ENCODE measurements at places on chromosomes 6 and 20. TPM values are rescaled to one million over a fixed set of nuclear protein-coding genes. Genes with fewer than 3 reads are reported as not detected.

The HLA-DRB1 gene
- polyA plus RNA-seq = 32.6 TPM

The AVP gene
- polyA plus RNA-seq = not detected

- no peak overlapping the region for H3K4me3 ChIP-seq
- DNase-seq = no peak
- H3K27me3 ChIP-seq = no peaks in the 10 kb centered on the region
- no peaks in the 10 kb centered on the region for H3K4me1 ChIP-seq
Measured at GRCh38 chr6:34535199-34535598, 20.9 kb downstream of the SPDEF start.

DNA sequence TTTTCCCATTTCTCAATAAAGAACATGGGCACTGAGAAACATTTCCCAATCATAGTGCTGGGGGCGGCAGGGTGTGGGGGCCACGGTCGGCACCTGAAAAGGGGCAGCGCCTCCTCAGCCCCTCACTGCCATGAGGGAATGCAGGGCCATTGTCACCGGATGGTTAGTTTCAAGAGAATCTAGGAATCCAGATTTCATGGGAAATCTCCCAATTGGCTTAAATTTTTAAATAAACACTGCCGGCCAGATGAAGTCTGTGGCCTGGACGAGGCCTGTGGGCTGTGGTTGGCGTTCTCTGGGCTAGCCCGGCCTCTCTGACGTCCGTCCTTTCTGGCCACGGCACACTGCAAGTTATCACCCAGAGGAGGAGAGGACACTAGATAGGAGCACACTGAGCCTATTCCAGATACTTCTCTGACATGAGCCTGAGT lies 25.6 kb downstream of the MANBAL start:
- no peaks in the 10 kb centered on the region for H3K27me3 ChIP-seq
- H3K4me3 ChIP-seq = no peak overlapping the region
- H3K4me1 ChIP-seq = peaks cover 10% of the 10 kb centered on the region
- peak overlapping the region; percentile 53 for H3K27ac ChIP-seq

DNA sequence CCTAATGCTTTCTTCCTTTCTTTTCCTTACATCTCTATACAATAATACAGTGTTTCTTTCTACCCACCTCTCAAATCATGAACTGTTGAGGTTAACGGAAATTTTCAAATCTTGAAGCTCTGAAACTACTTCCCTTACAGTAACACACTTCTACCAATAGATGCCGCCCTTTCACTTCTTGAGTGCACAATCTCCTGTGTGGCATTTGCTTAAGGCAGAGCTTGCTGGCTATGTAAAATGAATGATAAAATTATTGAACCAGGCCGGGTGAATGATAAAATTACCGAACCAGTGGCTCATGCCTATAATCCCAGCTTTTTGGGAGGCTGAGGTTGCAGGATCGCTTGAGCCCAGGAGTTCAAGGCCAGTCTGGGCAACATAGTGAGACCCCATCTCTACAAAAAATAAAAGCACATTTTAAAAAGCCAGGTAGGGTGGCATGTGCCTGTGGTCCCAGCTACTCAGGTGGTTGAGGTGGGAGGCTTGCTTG lies 56.8 kb downstream of the KCNS1 start:
- no peaks in the 10 kb centered on the region for H3K4me1 ChIP-seq
- H3K27me3 ChIP-seq = no peaks in the 10 kb centered on the region

DNA sequence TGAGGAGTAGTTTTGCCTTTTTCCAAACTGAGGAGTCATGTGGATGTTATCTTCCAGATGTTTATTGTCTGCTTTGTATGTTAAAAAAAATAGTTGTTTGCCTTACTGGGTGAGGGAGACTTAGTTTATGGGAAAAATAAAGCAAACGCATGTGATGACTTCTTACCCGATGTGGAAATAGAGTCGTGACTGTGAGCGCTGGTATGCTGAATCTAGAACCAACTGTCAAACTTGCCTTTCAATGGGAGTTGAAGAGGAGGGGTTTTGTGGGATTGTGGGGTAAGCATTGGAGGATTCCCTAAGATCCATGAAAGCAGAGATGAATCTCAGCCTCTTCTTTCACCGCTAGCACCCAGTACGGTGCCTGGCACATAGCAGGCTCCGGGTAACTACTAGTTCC lies 5.3 kb downstream of the DCBLD1 start:
- no peak overlapping the region for H3K27ac ChIP-seq
- H3K27me3 ChIP-seq = no peaks in the 10 kb centered on the region
- no peaks in the 10 kb centered on the region for H3K36me3 ChIP-seq
- H3K4me3 ChIP-seq = no peak overlapping the region

- no peaks in the 10 kb centered on the region for H3K4me1 ChIP-seq
- H3K36me3 ChIP-seq = peaks cover 33% of the 10 kb centered on the region
- no peak overlapping the region for H3K27ac ChIP-seq
- no peaks in the 10 kb centered on the region for H3K27me3 ChIP-seq
- no peak overlapping the region for H3K4me3 ChIP-seq
Measured at GRCh38 chr20:49291200-49291599, 13.3 kb upstream of the ZNFX1 start.

GRCh38 chr20:32206760-32207625 lies 550 bp downstream of the PLAGL2 start:
- peaks cover 4% of the 10 kb centered on the region for H3K36me3 ChIP-seq
- H3K27ac ChIP-seq = peak overlapping the region; percentile 96
- no peaks in the 10 kb centered on the region for H3K27me3 ChIP-seq
- no peak for DNase-seq
- peak overlapping the region; percentile 91 for H3K4me3 ChIP-seq

DNA sequence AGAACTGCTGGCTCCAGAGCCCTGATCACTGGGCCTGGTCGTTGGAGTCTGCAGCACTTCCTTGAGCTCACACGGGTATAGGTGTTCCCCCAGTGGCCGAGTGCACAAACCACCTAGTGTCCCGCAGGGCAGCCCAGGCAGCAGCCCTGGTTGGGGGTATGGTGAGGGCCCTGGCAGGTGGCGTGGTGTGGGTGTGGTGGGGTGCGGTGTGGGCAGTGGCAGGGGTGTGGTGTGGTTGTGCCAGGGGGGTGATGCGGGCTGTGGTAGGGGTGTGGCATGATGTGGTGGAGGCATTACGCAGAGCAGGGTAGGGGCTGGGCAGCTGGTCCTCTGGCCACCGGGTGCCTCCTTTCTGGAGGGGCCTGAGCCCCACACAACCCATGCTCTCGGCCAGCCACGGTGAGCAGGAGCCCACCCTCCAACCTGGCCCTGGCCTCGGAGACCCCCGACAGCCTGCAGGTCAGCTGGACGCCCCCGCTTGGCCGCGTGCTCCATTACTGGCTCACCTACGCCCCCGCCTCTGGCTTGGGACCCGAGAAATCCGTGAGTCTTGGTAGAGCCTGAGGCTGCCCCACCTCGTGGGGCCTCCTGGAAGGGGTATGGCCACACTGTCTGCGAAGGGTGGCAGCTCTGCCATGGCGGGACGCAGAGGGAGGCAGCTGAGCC lies 20.5 kb downstream of the COL20A1 start:
- DNase-seq = peak; percentile 8
- no peaks in the 10 kb centered on the region for H3K36me3 ChIP-seq
- no peaks in the 10 kb centered on the region for H3K4me1 ChIP-seq
- H3K4me3 ChIP-seq = no peak overlapping the region
- no peak overlapping the region for H3K27ac ChIP-seq
- peaks cover 38% of the 10 kb centered on the region for H3K27me3 ChIP-seq

All from psoas muscle (tissue), 8 donors.